A549 treated with dexamethasone at 1 μM for 4 hours (cell line): ENCODE measurements at places on chromosomes 11 and 22. TPM values are rescaled to one million over a fixed set of nuclear protein-coding genes. Genes with fewer than 3 reads are reported as not detected.

The MUC6 gene
- 0.01 to 0.02 TPM in 2 of 5 replicates, not detected in the others for total RNA-seq

The PGAP2 gene
- total RNA-seq, result 15.7 to 24.3 TPM (median 22.3 TPM) in 5 replicates

The GATD1 gene
- 30.9 to 49.4 TPM (median 44.9 TPM) in 5 replicates for total RNA-seq

The METTL15 gene
- total RNA-seq, result 5.5 to 7.9 TPM (median 6.3 TPM) in 5 replicates

The HTR3A gene
- not detected in 5 replicates for total RNA-seq

The HPS4 gene
- total RNA-seq, result 14.1 to 17.4 TPM (median 16.0 TPM) in 5 replicates

The THYN1 gene
- total RNA-seq, result 17.0 to 20.1 TPM (median 17.7 TPM) in 5 replicates

The CCDC116 gene
- total RNA-seq, result 0.06 to 0.14 TPM (median 0.09 TPM) in 3 of 5 replicates, not detected in the others

The TRIM29 gene
- total RNA-seq, result 22.5 to 29.9 TPM (median 28.0 TPM) in 5 replicates

The OR5L1 gene
- not detected in 5 replicates for total RNA-seq

The KCTD17 gene
- total RNA-seq, result 20.0 to 27.7 TPM (median 26.7 TPM) in 5 replicates
